Hepatocyte (in vitro differentiated cells): ENCODE measurements at places on chromosomes 12 and 14.

DNA sequence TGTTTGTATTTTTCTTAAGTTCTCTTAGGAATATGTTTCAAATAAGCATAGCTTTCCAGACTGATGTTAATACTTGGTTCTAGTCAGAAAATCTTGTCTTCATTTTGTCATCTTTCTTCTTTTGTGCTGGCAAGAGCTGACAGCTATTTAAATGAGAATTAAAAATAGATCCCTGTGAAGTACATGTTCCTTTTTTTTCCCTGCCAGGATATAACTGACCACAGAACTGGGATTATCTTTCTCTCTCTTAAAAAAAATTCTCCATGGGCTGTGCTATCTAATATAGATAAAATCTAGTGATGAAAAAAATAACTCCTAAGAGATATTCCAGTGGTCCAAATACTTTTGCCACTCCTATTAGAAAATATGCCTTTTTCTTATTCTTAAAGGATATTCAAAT lies 163.4 kb downstream of the AKAP6 start:
- no peak for DNase-seq

DNA sequence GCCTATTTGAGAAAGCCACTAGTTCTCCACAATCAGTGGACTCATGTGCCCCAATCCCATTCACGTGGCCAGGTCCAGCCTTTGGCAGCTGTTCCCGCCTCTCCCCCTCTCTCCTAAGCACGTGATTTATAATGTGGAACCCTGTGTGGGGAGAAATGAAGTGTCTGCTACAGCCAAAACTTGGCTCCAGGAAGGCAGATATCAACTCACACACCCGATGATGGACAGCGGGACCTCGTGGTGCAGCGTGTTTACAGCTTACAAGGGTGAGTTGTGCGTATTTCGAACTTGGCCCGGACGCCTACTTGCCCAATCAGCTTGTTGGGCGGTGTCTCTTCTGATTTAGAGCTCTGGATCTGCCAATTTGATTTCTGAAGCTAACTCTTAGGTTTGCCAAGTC lies 38.1 kb upstream of the FAM181A start:
- DNase-seq, result no peak

GRCh38 chr12:98725476-98726247 lies 80.6 kb downstream of the APAF1 start:
- peak; percentile 73 for DNase-seq

DNA sequence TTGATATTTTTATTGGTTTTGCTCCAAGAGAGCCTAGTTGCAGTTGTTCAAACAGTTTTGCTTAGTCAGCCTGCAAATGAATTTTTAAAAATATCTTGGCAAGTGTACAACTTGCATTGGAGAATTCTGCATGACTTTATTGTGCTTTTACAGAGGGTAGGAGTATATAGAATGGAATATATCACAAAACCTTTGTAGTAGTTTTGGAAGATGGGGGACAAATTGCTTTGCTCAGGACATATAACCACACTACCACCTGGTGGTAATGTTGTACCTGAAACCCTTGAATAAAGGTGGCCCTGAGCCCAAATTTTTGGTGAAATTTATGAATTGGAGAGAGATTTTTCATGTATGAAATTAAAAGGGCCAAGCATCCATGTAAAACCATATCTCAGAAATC lies 645.2 kb downstream of the MED13L start:
- no peak for DNase-seq

DNA sequence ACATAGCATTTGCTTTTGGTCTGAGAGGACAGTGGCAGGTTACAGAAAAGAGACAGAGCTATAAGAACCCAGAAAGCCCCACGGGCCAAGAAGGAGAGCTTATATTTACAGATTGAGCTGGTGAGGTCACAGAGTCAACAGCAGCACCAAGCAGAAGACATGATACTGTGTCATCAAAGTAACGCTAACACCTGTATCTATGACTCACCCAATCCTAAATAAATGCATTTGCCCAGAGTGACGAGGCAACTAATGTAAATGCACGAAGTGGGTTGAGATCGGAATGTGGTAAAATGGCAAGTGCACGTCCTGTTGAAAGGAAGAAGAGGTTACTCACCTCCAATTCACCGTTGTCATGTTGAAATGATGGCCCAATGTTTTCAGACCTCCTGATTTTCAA lies 6.7 kb upstream of the CD163L1 start:
- DNase-seq, result no peak

DNA sequence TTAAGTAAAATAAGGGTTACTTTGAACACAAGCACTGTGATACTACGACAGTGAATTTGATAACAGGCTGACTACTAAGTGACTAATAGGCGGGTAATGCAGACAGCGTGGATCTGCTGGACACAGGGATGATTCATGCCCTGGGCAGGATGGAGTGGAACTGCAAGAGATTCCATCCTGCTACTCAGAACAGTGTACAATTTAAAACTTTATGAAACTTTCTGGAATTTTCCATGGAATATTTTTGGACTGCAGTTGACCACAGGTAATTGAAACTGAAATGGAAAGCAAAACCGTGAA lies 46.0 kb downstream of the YEATS4 start:
- DNase-seq, result peak; percentile 77

GRCh38 chr14:69750495-69750894 lies 16.4 kb upstream of the SRSF5 start:
- DNase-seq, result no peak

DNA sequence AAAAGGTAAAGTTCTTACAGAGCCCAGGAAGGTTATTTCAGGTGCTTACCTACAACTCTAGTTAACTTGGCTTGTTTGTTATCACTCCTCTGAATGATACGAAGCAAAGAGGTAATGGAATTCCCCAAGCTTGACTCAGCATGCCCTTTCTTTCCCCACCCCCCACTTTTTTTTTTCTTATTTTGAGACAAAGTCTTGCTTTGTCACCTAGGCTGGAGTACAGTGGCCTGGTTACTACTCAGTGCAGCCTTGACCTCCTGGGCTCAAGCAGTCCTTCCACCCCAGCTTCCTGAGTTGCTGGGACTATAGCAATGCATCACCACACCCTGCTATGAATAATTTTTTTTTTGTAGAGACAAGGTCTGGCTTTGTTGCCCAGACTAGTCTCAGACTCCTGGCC lies 17.1 kb upstream of the YBX3 start:
- peak; percentile 47 for DNase-seq

- DNase-seq, result no peak
Measured at GRCh38 chr12:52659951-52660350, 7.9 kb upstream of the KRT2 start.

DNA sequence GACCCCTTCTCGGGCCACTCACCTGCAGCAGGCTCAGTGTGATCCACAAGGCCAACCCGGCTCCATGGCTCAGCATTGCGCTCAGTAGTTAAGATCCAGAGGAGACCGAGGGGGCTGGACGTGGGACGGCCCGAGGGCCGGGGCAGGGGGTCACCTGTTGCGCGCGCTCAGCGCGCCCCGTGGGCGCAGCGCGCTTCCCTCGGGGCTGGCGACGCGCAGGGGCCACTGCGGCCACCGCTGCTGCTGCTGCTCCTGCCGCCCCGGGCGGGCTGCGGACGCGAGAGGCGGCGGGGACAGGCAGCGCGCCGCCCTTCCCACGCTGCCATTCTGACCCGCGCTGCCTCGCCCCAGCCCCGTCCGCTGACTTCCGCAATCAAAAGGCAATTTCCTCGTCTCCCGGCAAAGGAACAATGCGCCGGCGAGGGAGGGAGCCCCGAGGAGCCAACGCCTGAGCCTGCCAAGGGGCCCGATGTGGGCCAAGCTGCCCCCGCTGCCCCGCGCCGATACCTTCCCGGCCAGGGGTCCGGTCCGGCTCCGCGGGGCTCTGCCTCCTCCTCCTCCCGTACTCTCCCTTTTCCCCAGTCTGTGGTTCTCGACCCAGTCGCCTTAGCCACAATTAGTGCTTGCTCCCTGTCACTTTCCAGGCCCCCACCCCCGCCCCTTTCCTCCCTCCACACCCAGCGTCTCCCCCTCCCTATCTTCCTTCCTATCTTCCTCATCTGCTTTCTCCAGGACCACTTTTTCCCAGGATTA lies 27.3 kb downstream of the PTPRB start:
- DNase-seq, result peak; percentile 45

DNA sequence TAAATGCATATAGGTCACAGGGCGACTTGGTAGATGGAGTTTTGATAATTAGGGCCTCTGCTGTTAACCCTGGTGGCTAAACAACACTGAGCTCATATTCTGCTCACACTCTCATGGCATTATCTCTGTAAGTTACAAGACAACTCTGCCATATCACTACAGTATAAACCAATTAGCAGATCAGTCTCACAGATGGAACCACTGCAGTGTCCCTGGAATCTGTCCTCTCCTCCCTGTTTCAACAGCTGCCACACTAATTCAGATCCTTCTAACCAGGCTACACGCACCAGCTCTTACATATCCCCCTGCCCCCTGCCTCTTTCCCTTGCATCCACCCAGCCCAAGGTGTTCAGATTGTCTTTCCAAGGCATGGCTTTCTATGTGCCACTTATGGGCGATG lies 161.0 kb upstream of the RMST start:
- DNase-seq, result no peak

DNA sequence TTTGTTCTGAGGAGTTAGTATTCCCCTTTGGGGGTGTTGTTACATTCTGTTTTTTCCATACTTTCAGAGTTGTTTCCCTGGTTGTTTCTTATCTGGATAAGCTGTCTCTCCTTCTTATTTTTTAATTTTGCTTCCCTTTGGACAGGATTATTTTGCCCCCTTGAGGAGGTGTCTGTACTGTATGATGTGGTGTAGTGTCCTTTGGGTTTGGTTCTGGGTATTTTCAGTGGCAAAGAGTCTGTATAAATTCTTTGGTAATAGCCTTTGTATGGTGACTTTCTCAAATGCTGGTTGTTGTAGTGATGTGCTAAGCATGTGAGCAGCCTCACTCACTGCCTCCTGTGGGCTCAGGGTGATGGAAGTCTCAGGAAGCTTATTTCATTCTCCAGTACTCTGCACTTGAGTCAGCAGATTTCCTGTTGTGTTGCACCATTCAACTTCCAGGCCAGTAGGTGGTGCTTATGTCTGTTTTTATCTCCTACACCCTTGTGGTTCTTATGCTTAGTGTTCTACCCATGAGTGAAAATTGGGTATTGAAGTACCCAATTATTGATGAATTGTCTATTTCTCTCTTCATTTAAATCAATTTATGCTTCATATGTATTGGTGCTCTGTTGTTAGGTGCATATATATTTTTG lies 103.3 kb upstream of the PMCH start:
- peak; percentile 39 for DNase-seq

DNA sequence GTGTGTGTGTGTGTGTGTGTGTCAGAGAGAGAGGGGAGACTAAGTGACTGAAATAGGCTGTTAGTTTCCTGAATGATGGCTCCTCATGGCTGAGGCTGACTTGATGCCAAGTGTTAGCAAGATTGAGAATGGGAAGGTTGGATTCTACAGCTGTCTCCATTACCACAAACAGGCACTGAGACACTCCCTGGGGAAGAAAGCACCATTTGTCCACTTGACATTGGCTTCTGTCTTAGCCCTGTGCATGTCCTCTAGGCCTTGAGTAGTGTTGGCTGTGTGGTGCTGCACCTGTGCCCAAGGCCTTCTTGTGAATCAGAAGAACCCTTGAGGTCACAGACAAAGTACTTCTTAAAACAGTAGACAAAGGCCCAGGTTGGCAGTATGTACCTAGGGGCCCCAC lies 15.6 kb downstream of the ERG28 start:
- DNase-seq, result no peak

- DNase-seq, result no peak
Measured at GRCh38 chr14:87268997-87269396, 724.0 kb downstream of the GALC start.

DNA sequence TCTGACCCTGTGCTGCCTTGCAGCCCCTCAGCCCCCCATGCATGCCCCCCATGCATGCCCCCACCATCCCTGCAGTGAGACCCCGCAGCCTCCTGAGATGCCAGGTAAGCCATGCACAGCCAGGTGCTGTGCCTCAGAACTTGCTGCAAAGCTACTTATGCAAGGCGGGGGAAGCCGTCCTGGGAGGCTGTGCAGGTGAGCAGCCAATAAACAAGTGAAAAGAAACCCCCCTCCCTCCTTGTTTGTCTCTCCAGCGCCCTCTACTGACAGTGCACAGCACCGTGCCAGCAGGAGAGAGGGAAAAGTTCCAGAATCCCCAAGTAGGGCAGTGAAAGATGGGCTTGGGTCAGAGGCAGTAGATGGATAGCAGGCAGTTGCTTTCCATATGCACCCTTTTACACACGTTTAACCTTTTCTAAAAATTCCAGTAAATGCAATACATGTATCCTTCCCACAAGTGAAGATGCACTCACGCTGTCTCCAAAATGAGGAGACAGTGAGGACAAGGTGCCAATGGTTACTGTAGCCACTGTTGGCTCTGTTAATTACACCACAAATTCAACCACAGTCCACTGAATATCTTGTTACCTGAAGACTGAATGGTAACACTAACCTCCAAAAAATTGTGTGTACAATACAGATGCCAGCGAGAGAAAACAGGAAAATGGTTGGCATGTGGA lies 18.0 kb downstream of the TNFAIP2 start:
- peak; percentile 46 for DNase-seq

- DNase-seq, result no peak
Measured at GRCh38 chr14:31096255-31096654, 70.1 kb upstream of the STRN3 start.

GRCh38 chr12:114041590-114041989 lies 75.5 kb upstream of the RBM19 start:
- no peak for DNase-seq

DNA sequence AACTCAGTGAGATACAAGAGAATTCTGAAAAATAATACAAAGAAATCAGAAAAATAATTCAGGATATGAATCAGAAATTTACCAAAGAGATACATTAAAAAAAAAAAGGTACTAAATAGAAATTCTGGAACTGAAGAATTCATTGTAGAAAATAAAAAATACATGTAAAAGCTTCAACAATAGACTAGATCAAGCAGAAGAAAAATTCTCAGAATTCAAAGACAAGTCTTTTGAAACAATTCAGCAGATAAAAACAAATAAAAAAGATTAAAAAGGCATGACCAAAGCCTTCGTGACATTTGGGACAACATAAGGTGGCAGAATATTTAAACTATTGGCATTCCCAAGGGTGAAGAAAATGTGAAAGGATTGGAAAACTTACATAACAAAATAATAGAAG lies 133.1 kb upstream of the CNOT2 start:
- no peak for DNase-seq

DNA sequence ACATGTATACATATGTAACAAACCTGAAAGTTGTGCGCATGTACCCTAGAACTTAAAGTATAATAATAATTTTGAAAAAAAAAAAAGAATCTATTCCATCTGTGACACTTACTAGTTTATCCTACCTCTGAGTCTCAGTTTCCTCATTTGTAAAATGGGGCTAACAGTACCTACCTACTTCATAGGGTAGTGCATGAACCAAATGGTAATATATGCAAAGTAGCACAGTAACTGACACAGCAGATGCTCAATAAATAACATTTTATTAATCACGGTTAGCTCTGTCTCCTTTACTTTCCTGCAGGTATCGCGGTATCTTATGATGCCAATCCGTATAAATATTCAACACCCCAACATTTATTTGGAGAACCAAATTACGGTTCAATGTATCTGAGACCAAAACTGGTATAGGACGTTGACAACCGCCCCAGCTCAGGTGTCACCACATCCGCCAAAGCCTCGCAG lies 703 bp downstream of the TMED10 start:
- DNase-seq, result no peak

- no peak for DNase-seq
Measured at GRCh38 chr12:75337905-75338304, 3.4 kb downstream of the GLIPR1L1 start.

GRCh38 chr14:72478471-72478893 lies 415.4 kb downstream of the DPF3 start:
- DNase-seq, result no peak
